ENCODE measurements at places on chromosomes 3 and 15.

- no peak for DNase-seq
Measured at GRCh38 chr3:178393146-178393545, 143.1 kb upstream of the KCNMB2 start.

- DNase-seq, result peak; percentile 5
Measured at GRCh38 chr3:117885011-117885441, 1149.6 kb downstream of the IGSF11 start.

- no peak for DNase-seq
Measured at GRCh38 chr15:78407608-78408354, 30.2 kb upstream of the IREB2 start.

- no peak for DNase-seq
Measured at GRCh38 chr3:36146404-36146803, 233.9 kb upstream of the STAC start.

- DNase-seq, result peak; percentile 92
Measured at GRCh38 chr15:78056714-78057269, 20.7 kb downstream of the TBC1D2B start.

- no peak for DNase-seq
Measured at GRCh38 chr3:109257269-109257668, 59.0 kb downstream of the DPPA2 start.

- peak; percentile 79 for DNase-seq
Measured at GRCh38 chr3:167740961-167741587, 5.6 kb downstream of the SERPINI1 start.

DNA sequence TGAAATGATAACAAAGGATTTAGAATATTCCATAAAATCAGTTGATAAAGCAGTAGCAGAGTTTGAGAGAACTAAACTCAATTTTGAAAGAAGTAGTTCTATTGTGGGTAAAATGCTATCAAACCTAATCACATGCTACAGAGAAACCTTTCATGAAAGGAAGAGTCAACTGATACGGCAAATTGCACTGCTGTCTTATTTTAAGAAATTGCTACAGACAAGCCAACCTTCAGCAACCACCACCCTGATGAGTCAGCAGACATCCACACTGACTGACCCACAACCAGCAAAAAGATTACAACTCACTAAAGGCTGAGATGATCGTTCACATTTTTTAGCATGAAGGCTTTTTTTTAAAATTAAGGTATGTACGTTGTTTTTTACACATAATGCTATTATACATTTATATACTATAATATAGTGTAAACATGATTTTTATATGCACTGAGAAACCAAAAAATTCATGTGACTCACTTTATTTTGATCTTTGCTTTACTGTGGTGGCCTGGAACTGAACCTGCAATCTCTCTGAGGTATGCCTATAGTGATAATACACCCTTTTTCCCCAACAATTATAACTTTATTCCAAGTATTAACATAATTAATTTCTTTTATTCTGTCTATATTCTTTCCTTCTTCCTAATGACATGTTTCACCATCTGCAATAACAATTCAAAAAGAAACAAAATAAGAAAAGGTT, 109.9 kb downstream of the TBC1D5 start:
- DNase-seq, result no peak

DNA sequence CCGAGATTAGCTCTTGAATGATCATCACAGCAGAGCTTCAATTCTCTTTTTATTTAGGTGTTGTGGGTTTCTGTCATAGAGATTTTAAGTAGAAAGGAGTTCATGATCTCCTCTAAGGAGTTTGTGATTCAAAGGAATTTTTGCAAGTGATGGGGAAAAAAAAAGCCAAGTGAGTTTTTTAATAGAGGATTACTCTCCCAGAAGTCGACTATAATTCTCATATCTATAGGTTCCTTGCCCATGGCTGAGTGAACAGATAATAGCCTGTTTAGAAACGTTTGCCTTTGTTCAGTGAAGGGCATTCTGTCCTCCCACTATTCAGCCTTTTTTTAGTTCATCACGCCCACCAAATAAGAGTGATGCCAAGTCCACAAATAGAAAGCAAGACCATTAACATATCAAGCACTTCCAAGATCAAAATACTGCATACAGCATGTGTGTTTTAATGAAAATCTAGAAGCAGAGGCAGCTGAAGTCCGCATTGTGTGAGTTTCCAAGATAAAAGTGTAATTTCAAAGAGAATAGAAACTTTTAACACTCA, 398.4 kb upstream of the CNTN3 start:
- no peak for DNase-seq

DNA sequence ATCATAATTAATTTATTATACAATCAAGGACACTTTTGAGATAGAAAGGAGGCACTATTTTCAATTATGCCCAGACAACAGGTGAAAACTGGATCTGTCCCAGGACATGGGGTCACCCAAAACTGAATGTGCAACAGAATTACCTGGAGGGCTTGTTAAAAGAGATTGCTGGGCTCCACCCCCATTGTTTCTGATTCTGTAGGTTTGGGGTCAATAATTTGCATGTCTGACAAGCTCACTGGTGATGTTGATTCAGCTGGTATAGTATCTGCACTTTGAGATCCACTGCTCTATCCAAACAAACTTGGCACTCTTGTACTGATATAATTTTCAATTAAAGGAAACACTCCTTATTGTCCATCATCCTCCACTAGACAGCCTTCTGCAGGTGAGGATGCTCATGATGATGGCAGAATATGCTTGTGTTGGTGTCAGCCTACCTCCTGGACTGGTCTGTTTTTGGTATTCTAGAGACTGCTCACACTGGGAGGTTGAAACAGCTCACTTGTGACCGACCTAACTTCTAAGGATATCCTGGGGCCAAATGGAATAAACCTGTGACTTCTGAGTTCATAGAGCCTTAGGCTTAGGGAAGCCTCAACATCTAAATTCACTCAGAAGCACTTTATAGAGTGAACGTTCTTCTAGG, 2.2 kb downstream of the P2RY14 start:
- DNase-seq, result no peak

GRCh38 chr3:13145826-13146642, 72.8 kb upstream of the IQSEC1 start:
- DNase-seq, result no peak

GRCh38 chr3:38133557-38134405, 3.1 kb downstream of the ACAA1 start:
- DNase-seq, result no peak

GRCh38 chr15:100731267-100732152, 129.1 kb downstream of the ASB7 start:
- no peak for DNase-seq

- DNase-seq, result no peak
Measured at GRCh38 chr3:182292591-182292990, 500.7 kb upstream of the ATP11B start.

GRCh38 chr3:134035836-134036235, 6.1 kb upstream of the SLCO2A1 start:
- DNase-seq, result no peak

DNA sequence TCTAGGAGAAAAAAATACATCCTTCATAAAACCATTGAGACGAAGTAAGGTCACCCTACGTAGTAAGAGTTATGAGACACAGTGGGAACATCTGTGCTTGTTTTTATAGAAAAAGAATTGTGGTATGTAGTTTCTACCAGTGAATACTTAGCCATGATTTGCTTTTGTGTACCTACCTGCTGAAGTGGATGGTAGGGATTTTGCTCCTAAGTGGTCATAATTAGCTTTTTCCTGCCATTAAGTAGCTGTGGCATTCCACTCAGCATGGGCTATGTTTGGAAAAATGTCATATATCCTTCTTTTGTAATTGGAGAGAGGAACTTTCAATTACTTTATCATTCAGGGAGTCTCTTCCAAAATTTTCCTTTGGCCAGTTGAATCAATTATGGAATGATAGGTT, 63.7 kb downstream of the CHD2 start:
- DNase-seq, result no peak

GRCh38 chr3:189167027-189167766, 4.6 kb upstream of the TPRG1 start:
- no peak for DNase-seq

- DNase-seq, result peak; percentile 39
Measured at GRCh38 chr3:2156244-2156847, 57.7 kb downstream of the CNTN4 start.

GRCh38 chr3:141986548-141987107, 110.2 kb downstream of the ATP1B3 start:
- DNase-seq, result no peak

GRCh38 chr15:40637221-40637745, 43.2 kb downstream of the KNL1 start:
- no peak for DNase-seq

GRCh38 chr3:126928921-126929474, 53.9 kb upstream of the PLXNA1 start:
- DNase-seq, result no peak

- DNase-seq, result no peak
Measured at GRCh38 chr3:122987231-122987630, 40.3 kb downstream of the SEMA5B start.

GRCh38 chr3:122322095-122323075, 2.7 kb upstream of the CSTA start:
- DNase-seq, result no peak

GRCh38 chr3:13714251-13714916, 165.5 kb downstream of the FBLN2 start:
- DNase-seq, result no peak

- no peak for DNase-seq
Measured at GRCh38 chr15:66883284-66883911, 181.4 kb downstream of the SMAD6 start.

DNA sequence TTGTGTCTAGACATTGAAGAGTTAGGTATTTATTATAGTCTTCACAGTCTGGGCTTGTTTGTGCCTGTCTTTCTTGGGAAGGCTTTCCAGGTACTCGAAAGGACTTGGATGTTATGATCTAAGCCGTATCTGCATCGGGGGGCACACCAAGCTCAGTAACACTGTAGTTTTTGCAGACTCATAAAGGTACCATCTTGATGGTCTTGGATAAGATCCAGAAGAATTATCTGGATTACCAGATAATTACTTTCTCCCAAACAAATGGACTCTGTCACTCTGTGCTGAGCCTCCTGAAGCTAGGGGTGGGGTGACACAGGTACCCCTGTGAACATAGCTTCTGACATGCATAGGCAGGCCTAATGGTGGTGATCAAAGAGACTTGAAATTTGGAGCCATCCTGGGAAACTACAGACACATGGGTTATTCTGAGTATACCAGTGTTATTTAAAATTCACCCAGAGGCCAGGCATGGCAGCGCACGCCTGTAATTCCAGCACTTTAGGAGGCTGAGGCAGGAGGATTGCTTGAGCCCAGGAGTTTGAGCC, 238.6 kb upstream of the TPM1 start:
- DNase-seq, result no peak

DNA sequence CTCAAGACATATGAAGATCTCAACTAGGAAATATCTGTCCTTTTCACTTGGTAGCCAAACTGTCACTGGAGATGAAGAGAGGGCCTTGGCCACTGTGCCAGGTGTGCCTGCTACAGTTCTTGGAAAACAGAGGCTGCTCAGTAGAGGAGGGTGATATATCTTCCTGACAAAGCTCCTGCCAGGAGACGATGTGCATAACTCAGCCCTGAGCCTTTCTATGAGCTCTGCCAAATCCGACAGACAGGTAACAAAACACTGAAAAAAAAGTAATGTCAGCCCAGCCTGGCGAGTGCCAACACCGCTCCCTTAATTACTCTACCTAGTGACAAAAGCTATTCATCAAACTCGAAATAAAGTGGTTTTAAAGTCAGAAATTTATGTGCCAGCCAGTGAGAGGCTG, 123.2 kb downstream of the MFSD1 start:
- no peak for DNase-seq

DNA sequence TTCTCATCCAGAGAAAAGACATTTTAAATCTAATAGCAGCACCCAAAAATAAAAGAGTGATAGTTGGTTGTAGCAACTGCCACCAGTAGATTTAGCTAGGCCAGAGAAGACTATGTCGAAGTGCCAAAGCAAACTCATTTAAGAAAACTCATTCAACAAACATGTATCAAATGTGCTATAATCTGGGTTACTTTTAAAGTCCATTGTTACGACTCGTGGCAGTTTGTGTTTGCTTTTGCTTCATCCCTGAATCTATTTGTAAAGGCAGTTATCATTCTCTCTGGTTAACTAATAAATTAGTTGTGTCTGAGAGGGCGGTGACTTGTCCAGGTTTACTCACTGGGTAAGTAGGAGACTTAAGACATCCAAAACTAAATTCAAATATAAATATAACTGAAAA, 159.4 kb downstream of the ZIC4 start:
- no peak for DNase-seq

- DNase-seq, result no peak
Measured at GRCh38 chr15:35932531-35932930, 386.6 kb upstream of the DPH6 start.

GRCh38 chr3:172640751-172641150, 70.1 kb downstream of the NCEH1 start:
- DNase-seq, result no peak

GRCh38 chr3:31523543-31523942, 9.2 kb upstream of the STT3B start:
- peak; percentile 61 for DNase-seq

GRCh38 chr3:150577855-150578254, 25.3 kb upstream of the SELENOT start:
- DNase-seq, result no peak

DNA sequence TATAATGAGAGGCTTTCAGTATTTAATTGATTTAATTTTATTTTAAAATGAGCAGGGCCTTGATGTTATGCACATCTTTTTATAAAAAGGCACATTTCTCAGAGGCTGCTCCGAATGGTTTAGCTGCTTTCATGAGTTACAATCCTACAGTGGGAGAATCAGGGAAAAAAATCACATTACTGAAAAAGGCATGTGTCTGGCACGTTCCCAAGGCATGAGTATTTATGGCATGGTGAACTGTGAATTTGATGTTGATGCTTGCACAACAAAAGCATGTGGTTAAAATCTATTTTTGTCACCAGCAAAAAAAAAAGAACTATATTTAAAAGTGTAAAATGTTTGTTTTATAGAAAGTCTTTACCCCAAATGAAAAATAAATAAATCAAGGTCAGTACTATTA, 485.2 kb upstream of the ROBO2 start:
- no peak for DNase-seq

DNA sequence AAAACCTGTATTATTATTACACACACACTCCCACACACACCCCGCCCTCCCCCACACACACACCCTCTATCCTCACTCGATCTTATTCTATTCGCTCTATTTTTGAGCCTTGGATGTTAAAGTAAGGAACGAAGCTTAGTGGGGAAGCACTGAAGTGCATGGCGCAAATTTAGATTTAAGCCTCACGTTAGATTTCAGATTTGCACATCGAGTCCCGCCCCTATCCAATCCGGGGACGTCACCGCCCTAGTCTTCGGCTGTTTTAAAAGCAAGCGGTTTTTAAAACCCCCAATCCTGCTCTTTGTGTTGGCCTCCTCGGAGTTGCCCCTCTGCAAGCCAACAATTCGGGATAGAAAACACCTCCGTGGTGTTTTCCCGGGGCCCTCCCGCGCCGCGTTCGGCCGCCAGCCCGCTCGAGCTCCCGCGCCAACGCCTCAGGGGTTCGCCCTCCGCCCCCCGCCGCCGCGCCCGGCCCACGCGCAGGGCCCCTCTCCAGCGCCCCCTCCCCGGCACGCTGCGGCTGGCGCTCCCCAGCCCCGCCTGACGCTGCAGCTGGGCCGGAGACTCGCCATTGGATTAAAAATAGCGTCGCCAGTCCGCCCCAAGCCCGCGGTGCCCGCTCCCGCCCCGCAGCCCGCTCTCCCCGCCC, at the start of gene USP13:
USP13 (plus strand) TSS at position 594 of the 649 bp plus-strand sequence. CDS start 186 bp downstream, outside the sequence.
- DNase-seq, result peak; percentile 93

GRCh38 chr3:12454076-12454815, 30.0 kb upstream of the TSEN2 start:
- DNase-seq, result no peak
